ENCODE measurements at places on chromosomes 6 and 20.

DNA sequence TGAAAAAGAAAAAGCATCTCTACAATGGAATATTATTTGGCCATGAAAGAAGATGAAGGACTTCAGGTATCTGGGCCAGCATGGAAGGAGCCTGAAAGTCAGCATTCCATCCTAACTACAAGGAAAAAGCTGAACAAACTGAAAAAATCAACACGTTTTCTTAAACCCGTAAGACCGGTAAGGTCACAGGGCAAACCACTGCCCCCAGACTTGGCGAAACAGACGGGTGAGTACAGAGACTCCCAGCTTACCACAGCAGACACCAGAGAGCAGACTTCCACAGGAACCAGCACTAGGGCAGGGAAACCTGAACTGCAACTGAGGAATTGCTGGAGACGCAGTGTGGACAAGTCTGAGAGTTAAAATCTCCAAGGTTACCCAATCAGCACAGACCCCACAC lies 31.4 kb downstream of the BEND3 start:
- no peak for DNase-seq

GRCh38 chr20:4332121-4332860 lies 316.9 kb upstream of the RNF24 start:
- no peak for DNase-seq

GRCh38 chr20:49563015-49563980 lies 4.6 kb downstream of the PTGIS start:
- no peak for DNase-seq

DNA sequence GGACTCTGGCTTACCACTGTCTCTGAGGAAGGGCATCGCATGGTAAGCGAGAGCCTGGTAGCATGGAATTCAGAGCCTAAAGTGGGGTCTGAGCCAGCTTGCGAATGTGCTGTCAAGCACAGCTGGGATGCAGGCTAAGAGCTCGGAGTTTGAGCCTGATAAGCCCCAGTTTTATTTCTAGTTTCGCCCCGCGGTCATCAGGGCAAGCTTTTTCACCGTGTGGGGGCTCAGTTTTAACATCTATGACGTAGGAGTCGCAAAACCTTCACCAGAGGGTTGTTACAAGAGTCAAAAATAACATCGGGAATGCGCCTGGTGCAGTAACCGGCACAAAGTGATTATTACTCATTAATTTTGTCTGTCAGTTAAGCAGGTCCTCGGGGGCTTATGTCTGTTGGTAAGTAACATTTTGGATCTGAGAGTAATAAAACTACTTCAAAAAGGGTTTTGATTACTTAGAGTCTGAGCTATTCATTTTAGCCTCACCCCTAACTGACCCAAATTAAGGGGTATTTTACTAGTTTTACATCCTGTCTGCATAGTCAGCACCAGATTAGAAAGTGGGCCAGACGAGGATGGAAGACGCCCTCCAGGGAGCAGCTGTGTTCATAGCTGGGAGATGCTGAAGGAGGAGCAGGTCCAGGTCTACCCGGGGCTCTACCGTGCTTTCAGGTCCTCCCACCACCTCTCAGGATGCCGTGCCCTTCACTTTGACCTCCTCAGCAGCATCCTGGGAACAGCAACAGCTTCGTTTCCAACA lies 29.7 kb downstream of the SLC22A23 start:
- DNase-seq: no peak

DNA sequence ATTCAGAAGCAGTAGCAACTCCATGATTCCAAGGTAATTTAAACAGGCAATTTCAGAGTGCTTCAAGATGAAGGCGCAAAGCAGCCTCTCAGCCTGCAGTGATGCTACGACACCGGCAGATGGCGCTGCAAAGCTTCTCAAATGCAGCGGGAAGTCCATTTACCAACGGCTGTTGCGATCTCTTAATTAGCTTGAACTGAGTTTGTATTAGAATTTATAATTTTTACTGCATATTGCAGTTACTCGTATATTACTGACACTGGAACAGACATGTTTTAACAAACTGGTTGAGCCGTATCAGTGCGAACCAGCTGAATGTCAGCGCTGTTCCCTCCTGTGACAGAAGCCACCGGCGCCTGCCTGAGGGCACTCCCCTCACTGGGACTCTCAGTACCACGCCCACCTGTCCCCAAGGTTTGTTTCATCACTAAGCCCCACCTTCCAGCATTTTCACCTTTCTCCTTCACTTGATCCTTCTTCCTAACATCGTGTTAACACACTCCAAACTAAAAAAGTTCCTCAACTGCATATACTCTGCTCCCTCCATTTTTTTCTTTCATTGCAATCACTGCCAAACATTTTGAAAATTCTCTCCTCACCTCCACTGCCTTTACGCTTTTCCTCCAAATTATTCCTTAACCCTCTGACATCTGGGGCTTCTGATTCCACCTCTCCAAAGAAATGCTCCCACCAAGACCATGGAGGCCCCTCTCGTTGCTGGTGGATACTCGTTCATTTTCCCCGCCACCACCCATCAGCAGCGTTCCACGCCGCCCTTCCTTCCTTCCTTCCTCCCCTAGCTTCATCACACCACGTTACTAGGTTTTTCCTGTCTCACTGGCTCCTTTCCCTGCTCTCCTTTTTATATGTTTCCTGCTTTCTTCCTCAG lies 14.5 kb downstream of the GNL1 start:
- DNase-seq: peak; percentile 72

DNA sequence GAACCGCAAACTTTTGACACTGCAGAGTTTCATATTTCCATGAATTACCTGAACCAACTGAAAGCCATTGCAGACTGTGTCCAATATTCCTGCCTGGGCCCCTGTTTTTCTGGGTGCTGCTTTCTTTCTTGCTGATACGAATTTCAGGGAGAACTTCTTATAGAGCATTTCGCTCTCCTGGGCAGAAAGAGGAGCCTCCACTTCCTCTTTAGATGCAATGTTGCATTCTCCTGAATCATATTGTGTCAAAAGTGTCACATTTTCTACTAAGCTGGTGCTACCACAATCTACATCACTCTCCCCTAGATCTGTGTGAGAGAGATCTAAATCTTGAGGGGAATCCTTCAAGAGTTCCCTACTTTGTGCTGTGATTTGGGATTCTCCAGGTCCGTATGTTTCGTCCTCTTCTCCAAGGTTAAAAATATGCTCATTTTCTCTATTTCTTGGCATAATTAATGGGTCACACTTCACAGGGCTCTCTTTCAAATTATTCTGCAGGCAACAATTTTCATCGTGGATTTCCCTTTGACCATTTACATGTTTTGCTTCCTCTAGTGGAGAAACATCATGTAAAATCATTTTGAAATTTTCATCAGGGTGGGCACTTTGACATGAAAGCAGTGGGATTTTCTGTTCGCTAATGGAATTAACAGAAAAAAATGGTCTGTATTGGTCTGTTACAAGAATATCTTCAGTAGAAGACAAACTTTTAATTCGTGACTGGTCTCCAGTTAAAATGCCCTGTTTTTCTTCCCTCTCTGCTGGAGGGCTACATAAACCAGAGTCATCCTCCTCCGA lies 102.3 kb downstream of the DST start:
- no peak for DNase-seq

GRCh38 chr6:13370623-13371022 lies 42.3 kb upstream of the TBC1D7 start:
- DNase-seq: no peak

DNA sequence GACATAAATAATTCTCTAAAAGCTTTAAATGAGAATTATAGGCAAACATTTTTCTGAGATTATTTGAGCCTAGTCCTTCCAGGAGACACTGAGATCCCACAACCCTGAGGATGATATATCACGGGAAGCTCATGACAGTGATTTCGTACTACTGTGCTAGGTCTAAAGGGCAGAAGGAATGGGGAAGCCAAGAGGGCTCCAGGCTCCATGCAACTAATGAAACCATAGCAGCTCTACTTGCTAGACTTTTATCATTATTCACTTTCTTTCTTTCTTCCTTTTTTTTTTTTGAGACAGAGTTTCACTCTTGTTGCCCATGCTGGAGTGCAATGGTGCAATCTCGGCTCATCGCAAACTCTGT lies 57.3 kb upstream of the SGK1 start:
- DNase-seq: no peak

DNA sequence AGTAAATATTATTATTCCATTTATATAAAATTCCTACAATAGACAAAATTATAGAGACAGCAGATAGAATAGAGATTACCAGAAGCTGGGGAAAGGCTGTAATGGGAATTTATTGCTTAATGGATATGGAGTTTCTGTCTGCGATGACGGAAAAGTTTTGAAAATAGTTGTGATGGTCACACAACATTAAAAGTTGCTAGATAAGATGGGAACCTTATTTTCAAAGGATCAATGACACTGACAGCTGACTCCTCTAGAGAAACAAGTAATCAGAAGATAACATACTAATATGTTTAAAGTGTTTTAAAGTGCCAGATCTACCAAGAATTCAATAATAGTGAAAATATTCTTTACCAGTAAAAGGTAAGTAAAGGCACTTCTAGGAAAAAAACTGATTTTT lies 236.3 kb downstream of the HIVEP2 start:
- no peak for DNase-seq

GRCh38 chr20:1894951-1895673 lies at the start of gene SIRPA:
Gene SIRPA (plus strand): TSS chr20:1895407. CDS start chr20:1895448, 41 bp downstream.
- peak; percentile 56 for DNase-seq

- DNase-seq: no peak
These were observed 213.9 kb upstream of the LAMP5 start for GRCh38 chr20:9300534-9300933.

GRCh38 chr6:122798099-122798641 lies 9.1 kb downstream of the SMPDL3A start:
- DNase-seq: no peak

DNA sequence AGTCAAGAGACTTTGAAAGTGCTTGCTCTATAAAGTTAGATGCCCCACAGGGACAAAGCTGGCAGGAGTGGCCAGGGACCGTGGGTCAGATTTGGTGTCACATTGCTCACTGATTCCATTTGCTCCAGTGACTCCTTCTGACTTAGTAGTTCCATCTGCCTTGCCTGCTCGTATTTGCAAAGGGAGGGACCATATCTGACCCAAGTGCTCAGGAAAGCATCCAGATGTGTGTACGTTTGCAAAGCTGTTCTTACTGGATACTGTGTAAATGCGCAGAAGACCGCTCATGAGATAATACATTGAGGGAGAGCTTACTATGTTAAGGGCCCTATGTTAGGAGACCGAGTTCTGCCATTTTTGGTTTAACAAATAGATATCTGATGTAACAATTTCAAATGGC lies 21.2 kb upstream of the CCN6 start:
- DNase-seq: no peak

GRCh38 chr20:32227306-32227705 lies 19.6 kb downstream of the POFUT1 start:
- DNase-seq: no peak

- DNase-seq: no peak
These were observed 20.4 kb downstream of the ZC3H12D start for GRCh38 chr6:149464411-149464810.

GRCh38 chr6:36246506-36247268 lies 23.2 kb upstream of the PNPLA1 start:
- no peak for DNase-seq

DNA sequence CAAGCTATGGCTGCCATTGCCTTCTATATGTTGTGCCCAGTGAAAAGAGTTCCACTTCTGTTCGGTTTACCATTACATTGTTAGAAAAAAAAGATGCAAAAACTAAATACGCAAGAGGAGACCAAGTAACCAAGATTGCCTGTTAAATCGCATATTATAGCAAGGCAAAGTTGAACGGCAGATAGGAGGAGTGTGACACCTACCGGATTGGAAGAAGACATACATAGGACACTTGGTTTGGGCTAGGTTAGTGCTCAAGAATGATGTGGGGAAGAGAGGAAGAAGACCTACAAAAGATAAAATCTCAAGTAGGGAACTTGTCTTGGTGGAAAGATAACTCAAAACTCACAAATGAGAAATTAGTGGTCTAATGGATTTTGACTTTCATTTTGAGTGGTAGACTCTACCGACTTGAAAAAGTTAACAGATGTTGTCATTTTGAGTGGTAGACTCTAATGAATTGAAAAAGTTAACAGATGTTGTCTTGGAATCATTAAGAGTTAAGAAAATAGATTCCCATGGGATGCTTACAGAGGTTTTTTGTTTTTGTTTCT lies 95.5 kb downstream of the F13A1 start:
- DNase-seq: no peak

DNA sequence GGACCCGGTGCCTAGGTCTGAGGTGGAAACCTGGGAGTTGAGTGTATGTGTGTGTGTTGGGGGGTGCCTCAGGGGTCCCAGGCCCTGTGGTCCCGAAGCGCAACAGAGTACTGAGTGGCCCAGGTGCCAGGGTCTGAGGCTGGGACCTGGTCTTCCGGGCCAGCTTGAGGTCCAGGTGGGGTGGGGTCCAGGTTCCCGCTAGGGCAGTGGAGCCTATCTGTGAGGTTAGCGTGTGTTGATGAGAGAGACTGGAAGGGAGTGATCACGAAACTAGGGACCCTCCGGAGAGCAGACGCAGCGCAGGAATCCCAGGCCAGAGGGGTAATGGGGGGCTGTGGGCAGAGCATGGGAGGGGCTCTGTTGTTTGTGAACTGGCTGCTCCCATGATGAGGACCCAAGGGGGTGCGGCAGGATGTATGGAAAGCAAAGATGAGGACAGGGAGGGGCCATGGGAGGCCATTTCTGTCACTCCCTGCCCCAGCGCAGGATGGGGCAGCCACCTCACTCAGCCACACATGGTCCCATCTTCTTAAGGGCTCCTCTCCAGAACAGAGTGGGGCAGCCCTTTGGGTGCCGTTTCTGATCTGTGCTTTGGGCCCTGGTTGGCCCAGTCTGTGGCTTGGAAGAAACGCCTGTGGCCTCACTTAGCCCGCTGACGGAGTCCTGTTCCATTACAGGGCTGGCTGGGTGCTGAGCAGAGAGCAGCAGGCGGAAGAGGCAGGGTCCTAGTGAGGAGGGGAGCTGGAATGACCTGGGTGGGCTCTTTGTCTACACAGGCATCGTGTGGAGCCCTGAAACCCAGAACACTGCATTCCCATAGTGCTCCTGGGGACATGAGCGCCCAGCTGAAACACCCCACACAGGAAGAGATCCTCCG lies 872 bp downstream of the HSPA12B start:
- DNase-seq: no peak

DNA sequence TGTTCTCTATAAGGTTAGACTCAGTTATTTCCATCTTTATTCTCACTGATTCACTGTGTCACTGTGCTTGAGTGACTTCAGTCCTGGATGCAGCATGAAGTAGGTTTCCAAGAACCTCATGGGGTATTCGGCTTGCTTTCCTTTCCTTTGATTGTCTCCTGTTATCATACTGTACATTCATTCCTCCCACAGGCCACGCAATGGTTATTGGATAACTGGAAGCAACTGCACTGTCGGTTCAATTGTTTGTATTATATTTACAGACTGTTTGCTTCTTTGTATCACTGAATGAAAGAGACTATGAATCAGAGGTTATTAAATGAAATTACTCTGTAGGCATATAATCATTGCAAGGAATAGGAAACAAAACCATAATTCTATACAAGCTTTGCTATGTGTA lies 129.4 kb downstream of the MAP7 start:
- no peak for DNase-seq

DNA sequence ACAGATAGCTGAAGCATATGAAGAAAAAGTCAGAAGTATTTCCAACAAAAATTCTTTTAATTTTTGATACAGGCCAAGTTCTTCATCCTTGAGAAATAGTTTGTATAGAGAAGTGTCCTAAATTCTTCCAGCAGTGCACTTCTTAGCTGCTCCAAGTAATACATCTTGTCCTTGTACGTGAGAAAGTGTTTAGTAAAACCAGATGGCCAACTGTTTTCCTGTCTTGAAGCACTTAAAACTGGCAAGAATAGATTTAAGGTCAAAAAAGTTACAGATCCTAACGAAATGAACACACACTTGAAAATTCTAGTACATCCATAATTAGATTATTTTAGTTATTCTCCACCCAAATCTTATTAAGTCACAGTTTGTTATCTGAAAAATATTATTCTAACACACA lies 52.2 kb upstream of the HSF2 start:
- DNase-seq: no peak

- DNase-seq: no peak
These were observed 27.9 kb upstream of the DSP start for GRCh38 chr6:7513529-7513928.
